ENCODE measurements at places on chromosomes 7 and 10.

DNA sequence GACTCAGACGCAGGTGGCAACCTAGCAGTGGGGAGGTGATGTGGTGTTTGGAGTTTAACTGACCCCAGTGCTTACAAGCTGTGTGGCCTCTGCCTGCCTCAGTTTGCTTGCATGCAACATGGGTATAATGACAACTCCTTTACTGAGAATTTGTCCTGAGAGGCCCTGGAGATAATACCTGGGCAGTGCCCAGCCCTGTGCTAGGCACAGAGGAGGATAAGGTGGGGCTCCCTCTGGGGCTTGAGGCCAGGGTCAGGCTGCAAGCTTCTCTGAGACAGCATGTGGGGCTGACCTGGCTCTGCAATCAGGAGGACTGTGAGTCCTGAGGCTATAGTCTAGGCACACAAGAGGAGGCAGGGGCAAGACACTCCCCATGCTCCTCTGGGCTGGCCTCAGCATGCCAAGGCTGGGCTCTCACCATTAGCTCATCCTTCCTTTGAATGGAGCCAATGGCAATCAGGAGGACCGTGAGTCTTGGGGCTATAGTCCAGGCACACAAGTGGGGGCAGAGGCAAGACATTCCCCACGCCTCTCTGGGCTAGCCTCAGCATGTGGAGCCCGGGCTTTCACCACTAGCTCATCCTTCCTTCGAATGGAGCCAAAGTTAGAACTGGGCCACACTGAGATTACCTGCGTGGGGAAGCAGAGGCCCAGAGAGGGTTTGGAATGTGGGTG lies 147.9 kb downstream of the RPS24 start:
- DNase-seq = no peak

- DNase-seq = no peak
Measured at GRCh38 chr7:117069379-117069778, 116.1 kb downstream of the ST7 start.

- no peak for DNase-seq
Measured at GRCh38 chr7:70637726-70638125, 494.2 kb upstream of the GALNT17 start.

- no peak for DNase-seq
Measured at GRCh38 chr7:92409357-92409756, 37.9 kb upstream of the GATAD1 start.

DNA sequence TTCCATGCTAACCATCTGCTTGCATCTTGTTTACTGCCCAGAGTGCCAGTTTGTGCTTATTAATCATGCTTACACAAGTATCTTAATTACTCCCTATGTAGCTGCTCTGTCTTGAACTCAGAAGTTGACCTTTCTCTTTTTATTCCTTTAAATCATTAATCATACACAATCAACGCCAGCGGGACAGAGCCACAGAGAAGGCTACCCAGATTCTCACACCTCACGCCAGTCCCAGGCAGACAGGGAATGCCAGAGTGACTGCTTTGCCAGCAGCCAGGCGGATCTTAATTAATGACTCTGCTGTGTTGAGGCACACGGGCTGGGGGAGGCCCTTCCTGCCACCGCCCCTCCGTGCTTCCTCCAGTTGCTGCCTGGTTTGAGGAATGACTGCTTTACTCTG lies 229.4 kb downstream of the LRMDA start:
- no peak for DNase-seq

GRCh38 chr7:120837599-120837998 lies 20.3 kb downstream of the TSPAN12 start:
- no peak for DNase-seq

GRCh38 chr10:96257944-96258343 lies 13.4 kb downstream of the BLNK start:
- no peak for DNase-seq

DNA sequence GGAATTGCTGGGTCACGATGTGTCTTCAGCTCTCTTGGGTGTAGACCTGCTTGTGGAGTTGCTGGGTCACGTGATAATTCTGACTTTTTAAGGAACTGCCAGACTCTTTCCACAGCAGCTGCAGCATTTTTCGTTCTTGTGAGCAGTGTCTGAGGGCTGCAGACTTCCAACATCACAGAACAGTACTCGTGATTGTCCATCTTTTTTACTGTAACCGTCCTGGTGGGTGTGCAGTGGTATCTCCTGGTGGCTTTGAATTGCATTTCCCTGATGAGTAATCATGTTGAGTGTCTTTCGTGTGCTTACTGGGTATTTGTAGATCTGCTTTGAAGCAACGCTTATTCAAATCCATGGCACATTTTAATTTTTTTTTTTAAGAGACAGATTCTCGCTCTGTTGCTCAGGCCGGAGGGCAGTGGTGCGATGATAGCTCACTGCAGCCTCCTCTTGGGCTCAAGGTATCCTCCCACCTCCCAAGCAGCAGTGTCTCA lies 22.7 kb downstream of the INPP5A start:
- DNase-seq = no peak

- DNase-seq = no peak
Measured at GRCh38 chr7:99242682-99243081, 30.0 kb upstream of the MYH16 start.

- DNase-seq = no peak
Measured at GRCh38 chr10:6350609-6351008, 147.9 kb downstream of the PFKFB3 start.

GRCh38 chr7:140289804-140290203 lies 108.5 kb downstream of the SLC37A3 start:
- no peak for DNase-seq

DNA sequence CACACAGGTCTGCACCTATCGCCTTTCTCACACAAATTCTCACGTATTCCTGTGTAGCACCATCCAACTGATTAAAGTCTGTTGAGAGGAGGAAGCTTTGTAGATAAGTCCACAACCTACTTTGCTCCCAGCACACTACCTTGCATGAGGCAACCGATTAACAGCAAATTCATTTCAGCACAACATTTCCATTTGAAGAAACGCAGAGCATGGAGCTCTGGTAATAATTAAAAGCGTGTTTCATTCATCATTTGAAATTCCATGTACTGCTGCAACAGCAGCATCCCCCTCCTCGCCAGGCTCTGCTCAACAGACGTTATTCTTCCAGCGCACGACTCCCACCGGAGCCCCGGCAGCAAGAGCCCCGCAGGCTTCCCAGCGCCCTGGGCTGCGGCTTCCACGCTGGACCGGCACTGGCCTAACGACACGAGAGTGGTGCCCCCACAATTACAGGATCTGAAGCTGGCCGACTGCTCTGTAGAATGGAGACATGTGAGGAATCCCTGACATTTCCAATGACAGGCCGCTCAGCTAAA lies 118.8 kb downstream of the DIP2C start:
- DNase-seq = no peak

GRCh38 chr10:75065076-75065475 lies 46.4 kb upstream of the SAMD8 start:
- DNase-seq = no peak

DNA sequence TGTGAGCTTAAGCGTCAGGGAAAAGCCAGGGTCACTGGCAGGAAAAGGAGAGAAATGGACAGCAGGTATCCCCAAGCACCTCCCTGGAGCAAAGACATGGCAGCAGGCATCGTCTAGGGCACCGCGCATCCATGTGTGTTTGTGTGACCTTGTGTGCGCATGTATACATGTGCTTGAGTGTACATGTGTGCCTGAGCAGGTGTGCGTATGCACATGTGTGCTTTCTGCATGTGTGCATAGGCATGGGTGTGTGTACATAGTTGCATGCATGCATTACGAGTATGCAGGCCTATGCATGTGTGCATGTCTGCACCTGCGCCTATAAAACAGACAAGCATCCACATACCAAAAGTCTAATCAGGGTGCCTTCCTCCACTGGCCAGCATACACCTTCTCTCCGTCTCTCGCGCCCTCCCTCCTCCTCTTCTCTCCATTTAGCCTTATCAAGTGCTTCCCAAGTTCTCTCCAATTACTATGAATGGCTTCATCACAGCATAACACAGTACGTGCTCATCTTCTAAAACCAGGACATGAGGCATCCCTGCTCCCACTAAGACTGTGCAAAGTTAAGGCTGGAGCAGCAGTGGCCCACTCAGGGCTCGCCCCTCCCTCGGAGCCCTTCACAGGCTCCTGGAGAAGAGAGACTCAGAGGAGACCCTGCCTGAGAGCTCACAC lies 30.6 kb downstream of the RASGEF1A start:
- peak; percentile 1 for DNase-seq

DNA sequence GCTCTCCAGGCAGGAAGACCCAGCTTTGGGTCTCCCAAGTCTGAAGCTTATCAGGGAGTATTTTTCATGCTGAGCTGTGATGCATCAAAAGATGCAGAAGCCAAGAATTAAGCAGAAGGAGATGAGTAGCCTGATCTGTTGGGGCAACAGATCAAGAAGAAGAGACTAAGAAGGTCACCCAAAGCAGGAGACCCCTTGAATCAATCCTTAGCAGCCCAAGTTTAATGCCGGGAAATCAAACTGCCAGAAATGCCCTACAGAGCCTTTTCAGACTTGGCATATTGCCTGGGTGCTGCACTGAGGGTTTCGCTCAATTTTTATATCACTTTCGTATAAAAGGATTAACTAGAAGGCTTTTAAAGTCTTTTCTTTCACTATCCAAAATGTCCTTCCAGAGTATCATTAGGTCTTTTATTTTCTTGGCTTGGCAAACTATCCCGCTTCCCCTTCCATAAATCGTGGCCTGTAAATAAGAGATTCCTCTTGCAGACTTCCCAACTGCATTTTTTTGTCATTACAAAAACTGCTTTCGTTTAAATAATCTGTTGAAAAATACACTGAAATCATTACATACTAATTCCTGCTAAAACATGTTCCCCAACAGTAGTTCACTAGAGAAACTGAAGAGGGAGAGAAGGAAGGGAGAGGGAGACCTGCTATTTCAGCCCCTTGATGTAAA lies 49.0 kb upstream of the STK17A start:
- DNase-seq = no peak

DNA sequence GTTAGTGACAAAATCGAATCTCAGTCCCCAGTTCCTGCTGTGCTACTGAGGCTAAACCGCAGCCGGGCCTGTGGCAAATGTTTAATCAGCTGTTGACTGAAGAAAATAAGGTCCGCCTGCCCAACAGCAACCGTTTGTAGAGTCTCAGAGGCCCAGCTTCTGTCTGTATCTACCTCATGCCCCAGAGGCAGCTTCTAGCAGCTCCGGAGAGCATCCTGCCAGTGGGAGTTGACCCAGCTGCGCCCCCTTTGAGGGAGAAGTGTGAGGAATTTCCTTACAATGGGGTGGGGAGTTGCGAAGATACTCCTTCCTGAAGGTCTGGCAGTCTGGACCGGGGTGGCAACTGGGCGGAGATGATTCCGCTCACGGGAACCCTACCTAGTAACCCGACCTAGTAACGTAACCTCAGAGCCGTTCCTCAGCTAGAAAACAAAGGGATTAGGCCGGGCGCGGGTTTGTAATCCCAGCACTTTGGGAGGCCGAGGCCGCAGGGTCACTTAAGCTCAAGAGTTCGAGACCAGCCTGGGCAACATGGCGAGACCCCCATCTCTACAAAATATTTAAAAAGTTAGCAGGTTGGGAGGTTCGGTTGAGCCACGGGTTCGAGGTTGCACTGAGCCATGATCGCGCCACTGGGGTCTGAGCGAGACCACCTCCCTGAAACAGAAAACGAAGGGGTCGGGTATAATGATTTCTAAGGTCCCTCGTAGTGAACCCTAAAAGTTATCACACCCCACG lies 846 bp upstream of the ZNF775 start:
- DNase-seq = peak; percentile 39

DNA sequence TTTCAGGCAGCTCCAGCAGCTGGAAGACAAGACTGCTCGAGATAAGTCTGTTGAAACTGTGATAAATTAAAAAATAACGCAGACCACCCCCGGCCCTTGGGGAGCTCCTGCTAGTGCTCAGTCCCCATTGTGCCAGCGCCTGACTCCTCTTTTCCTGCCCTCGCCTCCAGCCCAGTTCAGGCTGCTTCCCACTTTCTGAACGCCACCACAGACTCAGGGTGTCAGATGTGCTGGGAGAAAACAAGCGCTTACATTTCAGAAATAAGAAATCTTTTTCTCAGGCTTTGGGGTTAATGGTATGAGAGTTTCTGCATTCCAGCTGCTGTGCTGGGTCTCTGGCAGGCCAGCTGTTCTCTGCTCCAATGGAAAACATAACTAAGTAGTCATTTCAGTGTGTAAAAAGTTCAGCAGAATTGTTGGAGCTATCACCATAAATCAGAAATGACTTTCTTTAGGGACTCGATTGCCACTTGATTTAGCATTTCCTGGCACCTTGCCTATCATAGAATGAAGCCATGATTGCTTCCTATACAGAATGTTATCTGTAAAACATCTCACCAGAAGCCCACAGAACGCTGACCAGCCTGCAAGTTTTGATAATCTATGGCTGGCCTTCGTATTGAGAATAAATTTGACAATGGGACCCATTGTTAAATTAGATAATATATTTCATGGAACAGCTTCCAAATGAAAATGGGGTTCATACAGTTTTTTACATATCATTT lies 257.0 kb upstream of the ZNF32 start:
- DNase-seq = no peak

- DNase-seq = no peak
Measured at GRCh38 chr7:11923376-11923930, 91.5 kb upstream of the THSD7A start.

DNA sequence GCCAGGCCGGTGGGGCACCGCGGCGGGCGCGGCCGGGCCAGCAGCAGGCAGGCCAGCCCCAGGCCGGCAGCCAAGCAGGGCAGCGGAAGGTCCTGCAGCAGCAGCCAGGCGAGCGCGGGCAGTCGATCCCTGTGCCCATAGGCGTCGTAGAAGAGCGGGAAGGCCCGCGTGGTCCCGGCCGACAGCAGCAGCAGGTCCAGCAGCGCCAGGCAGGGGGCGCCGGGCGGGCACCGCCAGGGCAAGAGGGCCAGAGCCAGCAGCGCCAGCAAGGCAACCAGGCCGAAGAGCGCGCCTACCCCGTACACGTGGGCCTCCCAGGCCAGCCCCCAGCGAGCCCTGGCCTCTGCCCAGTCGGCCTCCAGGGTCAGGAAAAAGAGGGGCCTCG lies 8.4 kb upstream of the RBM28 start:
- DNase-seq = peak; percentile 31

DNA sequence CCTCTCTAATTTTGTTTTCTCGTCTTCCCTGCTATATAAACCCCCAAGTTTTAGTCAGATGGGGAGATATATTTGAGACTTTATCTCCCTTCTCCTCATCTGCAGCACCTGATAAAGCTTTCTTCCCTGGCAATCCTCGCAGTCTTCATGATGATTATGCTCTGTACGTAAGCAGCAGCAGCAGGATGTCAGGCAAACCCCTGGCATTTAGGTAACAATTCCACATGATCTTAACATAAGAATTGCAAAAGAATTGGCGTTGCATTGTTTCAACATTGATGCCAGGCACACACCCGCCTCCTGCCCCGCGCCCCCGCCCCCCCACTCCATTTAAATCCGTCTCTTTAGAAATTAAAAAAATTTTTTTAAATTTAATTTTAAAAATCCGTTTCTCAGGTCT lies 6.1 kb downstream of the PKD1L1 start:
- DNase-seq = no peak

- no peak for DNase-seq
Measured at GRCh38 chr7:101783381-101784181, 33.8 kb upstream of the CUX1 start.

DNA sequence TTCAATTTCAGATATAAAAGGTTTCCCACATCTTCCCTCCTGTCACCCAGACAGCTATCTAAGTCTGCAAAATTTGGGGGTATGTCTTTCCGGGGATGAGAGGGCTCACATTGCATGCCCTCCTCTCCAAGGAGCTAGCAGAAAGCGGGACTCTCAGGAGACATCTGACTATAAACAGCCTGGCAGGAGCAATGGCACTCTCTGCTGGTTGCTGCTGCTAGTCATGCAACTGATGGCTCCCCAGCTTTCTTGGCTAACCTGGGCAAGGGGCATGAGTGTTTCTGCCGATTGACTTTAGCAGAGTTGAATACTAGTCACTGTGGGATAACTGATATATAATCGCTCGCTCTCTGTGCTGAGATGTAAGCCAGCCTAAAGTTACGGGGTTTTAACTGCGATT lies 12.0 kb downstream of the TBX20 start:
- no peak for DNase-seq
